Fibroblast of skin of abdomen (primary cell): ENCODE measurements at places on chromosomes 1 and 21.

GRCh38 chr1:163163881-163164582 is 38.7 kb downstream of the RGS5 start:
- no peak for DNase-seq

DNA sequence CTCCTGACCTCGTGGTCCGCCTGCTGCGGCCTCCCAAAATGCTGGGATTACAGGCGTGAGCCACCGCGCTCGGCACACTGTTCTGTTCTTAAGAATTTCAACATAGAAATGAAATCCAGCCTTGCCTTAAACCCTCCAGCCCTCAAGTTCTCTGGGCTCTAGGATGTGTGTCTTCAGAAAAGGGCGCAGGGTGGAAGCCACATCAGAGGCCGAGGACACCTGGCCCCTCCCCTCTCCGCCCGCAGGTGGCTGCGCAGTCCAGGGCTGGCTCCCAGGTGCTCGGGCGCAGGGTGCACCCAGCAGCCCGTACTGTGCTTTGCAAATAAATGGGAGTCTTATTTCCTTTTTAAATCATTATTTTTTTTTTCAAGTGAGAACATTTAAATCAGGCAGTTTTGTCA is 2.0 kb upstream of the C1orf174 start:
- no peak for DNase-seq

- DNase-seq = no peak
Observed at GRCh38 chr1:162265983-162266382, 110.7 kb downstream of the SPATA46 start.

DNA sequence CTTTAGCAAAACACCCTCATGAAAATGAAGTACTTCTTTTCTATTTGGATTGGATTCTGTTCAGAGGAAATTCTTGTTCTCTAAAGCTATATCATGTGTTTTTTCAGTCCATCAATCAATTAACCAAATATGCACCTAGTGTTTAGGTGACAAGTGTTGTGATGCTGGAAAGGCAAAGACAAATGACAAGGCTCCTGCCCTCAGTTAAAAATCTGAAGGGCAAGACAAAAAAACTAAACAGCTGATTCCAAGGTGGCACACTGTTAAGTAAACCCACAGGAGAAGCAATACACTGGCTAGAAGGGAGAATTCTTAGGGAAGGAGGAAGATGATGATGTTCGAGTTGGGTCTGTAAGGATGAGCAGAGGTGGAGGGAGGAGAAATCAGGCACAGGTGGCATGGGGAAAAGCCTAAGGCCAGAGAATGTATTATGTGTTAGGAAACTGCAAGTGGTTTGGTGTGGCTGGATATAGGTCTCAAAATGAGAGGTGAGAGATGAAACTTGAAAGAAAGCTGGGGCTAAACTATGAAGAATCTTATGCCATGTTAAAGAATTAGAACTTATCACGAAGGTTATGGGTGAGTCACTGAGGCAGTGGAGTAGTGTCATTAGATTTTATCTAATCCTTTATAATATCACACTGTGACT is 51.8 kb upstream of the GFI1 start:
- no peak for DNase-seq

DNA sequence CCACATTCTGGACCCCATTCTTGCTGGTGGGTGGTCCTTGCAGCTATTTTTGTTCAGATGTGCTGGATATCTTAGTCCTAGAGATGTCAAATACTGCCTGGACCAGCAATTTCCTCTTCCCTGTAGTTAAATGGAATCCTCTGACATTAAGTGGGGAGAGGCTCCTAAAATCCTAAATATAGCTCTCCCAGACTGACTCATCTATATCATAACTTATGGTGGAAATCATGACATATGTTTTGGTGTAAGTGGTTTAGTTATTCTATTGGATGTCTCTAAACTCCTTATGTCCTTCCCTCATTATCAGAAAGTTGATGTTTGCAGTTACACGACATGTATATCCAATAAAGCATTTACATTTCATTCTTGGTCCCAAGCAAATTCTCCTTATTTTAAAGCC is 73.1 kb downstream of the KCNJ6 start:
- DNase-seq = peak; percentile 38

DNA sequence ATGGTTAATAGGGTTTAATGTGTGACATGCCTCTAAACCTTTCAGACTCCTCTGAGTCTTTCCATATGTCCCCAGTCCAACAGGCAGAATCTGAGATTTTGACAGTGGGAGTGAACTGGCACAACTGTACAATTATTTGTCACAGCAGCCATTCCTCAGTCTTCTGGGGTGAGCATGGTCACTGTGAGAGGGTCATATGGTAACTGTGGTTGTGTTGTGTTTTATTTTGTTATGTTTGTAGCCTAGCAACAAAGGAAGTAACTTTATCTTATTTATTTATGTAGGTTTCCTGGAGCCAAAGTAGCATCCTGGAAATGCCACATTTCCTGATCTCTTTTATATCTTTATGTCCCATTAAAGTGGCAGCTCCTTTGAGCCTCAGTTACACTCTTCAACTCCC is 1067.9 kb downstream of the TTLL7 start:
- DNase-seq = no peak

DNA sequence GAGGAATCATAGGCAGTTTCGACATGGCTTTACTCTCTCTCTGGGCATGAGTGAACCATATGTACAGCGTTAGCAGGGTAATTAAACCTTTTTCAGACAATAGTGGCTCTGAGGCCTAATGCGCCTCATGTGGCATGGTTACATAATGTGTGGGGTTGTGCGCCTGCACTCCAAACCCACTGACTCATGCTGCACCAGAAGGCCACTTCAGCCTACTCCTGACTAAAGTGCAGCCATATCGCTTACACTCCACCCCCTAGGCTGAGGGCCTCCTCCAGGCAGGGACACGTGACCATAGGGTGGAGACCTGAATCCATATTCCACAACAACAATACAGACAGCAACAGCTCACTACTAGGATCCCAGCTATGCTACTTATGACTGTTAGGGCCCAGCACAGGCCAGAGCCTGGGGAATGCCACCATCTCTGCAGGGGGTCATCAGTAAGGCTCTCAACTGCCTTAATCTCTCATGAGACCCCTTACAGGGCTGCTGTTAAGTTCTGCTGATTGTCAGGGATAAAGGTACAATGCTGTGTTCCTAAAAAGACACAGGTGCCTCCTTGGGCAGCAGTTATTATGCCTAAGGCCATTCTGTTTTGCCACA is 13.4 kb upstream of the ODF2L start:
- DNase-seq = peak; percentile 75

GRCh38 chr21:36936361-36937135 is 29.9 kb downstream of the HLCS start:
- no peak for DNase-seq

DNA sequence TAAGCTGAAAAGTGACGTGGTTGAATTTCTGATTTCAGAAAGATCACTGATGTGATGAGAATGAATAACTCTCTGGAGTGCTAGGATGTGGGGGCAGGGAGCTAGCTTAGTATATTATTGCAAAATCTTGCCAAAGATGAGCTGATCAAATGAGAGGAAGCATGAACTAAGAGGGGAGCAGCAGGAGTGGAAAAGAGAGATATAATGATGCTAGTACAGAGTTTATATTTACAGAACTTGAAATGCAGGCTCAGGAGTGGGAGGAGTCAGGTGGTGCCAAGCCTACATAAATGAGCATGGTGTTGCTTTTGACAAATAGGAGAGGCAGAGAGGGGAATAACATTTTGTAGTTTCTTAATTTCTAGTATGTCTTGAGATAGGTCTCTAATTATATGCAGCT is 38.1 kb upstream of the NBL1 start:
- no peak for DNase-seq

GRCh38 chr1:108114033-108114599 is 86.0 kb downstream of the SLC25A24 start:
- DNase-seq = no peak

- peak; percentile 82 for DNase-seq
Observed at GRCh38 chr1:10730985-10731384, 65.5 kb downstream of the CASZ1 start.

GRCh38 chr1:157312082-157312812 is 174.1 kb upstream of the ETV3 start:
- peak; percentile 16 for DNase-seq

DNA sequence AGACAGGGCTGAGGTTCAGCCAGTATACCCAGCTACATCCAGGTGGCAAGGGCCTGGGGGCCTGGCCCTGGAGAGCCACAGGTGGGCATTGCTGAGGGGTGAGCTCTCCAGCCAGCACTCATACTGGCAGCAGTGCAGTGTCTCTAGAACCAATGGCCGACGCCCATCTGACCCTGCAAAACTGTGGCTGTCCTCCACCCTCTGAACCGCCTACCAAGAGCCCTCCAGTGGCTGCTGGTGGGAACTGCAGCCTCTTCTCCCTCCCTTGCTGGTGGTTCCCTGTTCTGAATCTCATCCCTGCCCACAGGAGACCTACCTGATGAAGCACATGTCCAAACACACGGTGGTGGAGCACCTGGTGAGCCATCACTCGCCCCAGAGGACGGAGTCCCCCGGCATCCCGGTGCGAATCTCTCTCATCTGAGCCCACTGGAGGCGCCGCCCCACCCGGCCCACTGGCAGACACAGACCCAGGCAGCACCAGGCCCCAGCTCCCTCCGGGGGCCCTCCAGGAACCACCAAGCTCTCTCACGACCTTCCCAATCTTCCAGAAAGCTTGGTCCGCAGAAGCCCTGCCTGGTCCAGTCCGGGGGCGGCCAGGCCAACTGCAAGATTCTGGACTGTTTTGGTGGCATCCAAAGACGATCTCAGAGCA is 22.1 kb downstream of the A3GALT2 start:
- peak; percentile 44 for DNase-seq

- DNase-seq = no peak
Observed at GRCh38 chr1:95308276-95309030, 74.4 kb downstream of the RWDD3 start.

DNA sequence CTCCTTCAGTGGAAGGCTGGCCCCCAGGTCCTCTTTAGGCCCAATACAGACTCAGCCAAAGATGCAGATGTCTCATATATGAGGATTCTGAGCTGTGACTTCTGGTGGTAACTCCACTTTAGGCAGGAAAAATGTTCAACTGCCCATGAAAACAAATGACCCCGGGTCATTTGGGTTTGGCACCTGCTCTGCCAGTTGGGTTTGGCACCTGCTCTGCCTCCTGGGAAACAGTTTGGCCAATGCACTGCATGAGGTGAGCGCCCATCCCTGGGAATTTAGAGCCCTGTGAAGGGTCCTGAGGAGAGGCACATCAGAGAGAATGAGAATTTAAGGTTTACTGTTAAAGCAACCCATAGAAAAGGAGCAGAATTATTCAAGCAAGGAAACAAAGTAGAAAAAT is 45.3 kb downstream of the B3GALT5 start:
- no peak for DNase-seq

DNA sequence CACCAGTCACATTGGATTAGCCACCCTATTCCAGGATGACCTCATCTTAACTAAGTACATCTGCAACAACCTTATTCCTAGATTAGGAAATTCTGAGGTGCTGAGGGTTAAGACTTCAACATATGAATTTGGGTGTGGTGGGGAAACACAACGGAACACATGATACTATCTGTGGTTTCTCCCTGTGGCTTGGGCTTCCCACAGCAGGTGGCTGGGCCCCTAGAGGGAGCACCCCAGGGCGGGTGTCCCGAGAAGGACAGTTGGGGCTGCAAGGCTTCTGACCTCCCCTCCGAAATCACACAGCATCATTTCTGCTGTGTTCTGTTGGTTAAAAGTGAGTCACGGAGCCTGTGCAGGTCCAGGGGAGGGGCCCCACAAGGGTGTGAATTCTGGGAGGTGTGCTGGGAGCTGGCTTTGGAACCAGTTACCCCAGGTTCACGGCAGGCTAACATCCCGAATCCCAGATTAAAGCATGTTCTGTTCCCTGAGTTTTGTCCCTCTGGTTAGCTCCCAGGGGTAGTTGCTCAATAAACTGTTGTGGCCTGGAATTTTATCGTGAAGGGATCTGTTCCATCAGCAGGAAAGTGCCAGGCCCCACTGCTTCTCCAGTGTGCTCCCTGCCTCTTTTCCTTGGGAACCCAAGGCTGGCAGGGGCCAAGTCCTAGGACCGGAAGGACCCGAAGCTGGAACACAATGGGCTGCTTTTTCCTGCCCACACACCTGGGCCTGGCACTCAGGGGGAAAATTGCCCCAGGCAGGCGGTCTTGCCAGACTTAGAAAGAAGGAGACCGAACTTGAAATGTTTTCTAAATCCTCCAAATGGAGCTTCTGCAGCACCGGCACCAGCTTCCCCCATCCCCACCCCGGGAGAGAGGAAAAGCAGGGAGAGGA is 154.0 kb upstream of the WNT4 start:
- DNase-seq = no peak

GRCh38 chr21:42654179-42654912 is 925 bp downstream of the PDE9A start:
- no peak for DNase-seq

DNA sequence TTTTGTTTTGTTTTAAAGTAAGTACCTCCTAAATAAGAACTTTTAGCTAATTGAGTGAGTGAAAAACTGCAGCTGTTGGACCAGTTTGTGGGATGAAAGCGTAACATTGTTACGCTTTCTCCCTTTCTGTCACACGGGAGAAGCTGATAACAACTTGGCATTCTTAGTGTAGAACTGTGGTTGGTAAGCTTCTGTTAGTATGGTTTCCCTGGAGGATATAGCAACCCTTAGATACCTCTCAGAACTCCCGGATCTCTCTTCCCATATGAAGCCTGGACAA is 98.2 kb downstream of the CACHD1 start:
- DNase-seq = no peak

DNA sequence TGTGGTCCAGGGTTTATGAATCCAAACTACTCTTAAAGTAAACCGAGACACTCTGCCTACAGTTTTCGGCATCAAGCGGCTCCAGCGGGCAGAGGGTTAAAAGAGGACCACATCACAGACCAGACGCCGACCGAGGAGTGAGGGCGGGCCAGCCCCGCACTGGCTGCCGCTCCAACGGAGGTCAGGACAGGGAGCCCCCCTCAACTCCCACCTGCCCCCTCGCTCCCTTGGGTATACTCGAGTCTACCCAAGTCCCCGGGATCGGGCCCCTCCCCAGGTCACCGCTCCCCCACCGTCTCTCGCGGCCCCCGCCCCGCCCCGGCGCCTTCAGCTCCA is 312 bp downstream of the ARNT start:
- peak; percentile 57 for DNase-seq

DNA sequence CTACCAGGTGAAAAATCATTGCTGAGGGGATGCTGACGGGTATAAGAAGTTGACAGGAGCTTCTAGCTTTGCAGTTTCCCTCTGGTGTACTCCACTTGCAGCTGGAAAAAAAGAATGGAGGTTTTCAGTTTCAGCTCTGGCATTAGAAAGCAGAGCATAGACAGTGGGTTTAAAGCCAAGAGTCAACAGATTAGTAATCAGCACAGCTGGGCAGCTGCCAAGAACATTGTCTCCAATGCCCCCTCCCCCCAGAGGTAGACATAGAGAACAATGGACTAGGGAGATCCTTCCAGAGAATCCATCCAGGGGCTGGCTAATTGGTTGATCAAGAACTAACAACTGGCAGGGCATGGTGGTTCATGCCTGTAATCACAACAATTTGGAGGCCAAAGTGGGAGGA is 10.1 kb upstream of the ZBTB8B start:
- peak; percentile 5 for DNase-seq

- DNase-seq = peak; percentile 42
Observed at GRCh38 chr1:43435146-43436145, 18.3 kb downstream of the HYI start.

DNA sequence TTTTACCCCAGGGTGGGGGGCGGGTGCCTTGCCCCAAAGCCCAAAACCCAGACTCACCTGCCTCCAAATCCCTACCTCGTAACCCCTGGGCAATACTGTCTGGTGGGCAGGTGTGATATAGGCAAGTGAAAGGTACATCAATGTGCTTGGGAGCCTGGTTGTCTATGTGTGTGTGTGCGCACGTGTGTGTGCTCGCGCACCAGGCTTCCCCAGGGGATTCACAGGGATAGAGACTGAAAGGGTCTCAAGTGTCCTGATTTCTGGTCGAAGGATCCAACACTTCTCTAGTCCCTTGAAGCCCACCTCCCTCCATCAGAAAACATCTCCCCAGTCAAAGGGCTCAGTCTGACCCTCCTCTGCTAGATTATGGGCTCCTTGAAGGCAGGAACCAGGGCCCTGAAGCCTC is 28.9 kb upstream of the EPB41 start:
- DNase-seq = no peak
